Body of pancreas (tissue), 4 donors: ENCODE measurements at places on chromosomes 2 and 18. TPM values are rescaled to one million over a fixed set of nuclear protein-coding genes. Genes with fewer than 3 reads are reported as not detected.

GRCh38 chr2:104443145-104443544 lies 410.8 kb upstream of the POU3F3 start:
- DNase-seq: no peak

C2orf78 gene
- not detected for total RNA-seq

DNA sequence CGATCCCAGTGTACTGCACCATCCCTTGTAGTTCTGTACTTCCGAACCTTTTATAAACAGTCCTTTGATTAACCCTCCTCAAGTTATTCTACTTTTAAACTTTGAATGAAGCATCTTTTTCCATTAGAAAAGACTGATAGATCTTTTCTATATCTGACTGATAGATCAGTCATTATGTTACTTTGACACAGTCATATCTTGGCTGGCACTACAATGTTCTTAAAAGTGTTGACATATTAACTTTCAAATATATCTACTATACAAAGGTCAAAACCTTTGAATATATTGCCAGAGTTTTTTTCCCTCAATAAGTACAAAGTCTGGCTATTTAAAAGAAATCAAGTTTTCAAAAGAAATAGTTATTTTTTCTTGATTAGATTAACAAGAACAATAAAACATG lies 35.4 kb upstream of the NABP1 start:
- DNase-seq: no peak

DNA sequence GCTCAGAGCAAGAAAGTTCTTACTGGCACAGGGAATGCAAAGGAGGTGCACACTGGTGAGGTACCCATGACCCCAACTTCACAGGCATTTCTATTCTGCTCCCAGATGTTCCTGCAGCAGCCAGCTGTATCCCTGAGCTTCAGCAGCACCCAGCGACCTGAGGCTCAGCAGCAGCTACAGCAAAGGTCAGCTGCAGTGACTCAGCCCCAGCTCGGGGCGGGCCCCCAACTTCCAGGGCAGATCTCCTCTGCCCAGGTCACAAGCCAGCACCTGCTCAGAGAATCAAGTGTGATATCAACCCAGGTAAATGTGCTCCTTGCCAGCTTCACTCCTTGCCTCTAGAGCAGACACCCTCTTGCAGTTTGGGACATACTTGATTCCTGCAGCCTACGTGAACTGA lies 14.1 kb upstream of the RPL31 start:
- DNase-seq: no peak

DNA sequence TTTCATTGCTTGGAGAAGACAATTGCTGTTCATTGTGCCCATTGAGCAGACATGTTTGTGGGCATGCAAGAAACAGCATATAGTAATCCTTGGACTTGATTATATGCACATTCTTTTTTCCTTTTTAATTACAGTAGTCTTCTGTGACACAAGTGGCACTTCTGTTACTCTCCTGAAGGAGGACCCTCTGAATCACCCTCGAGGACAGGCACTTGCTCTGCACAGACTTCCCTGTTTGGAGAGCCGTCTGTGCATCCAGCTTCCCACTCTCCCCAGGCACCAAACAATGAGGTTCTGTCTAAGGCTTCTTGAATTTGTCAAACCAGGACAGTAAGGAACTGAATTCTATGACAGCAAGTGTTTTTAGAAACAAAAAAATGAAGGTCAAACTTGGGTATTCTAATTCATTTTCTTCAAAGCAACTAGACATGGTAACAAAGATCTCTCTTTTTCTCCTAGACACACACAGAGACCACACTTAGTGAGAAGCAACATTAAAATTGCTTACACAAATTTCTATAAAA lies 844.6 kb upstream of the ID2 start:
- no peak for DNase-seq

DNA sequence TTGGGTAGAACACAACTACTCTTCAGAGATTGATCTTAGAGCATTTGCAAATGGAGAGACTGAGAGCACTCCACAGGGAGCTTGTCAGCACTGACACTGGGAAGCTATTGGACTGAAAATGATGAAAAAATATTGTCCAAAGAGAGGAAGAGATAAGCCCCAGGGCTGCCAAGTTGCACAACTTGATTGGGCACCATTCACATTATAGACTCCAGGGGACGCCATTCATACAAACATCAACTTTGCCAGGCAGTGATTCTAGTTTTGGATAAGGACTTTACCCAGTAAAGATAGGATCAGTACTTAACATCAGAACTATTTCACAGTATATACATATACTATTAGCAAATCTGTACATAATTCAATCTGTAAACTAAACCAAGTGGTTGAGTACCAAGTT lies 79.6 kb upstream of the MYCN start:
- no peak for DNase-seq

- no peak for DNase-seq
These were observed 189.9 kb upstream of the SH3BP4 start for GRCh38 chr2:234761910-234762309.

DNA sequence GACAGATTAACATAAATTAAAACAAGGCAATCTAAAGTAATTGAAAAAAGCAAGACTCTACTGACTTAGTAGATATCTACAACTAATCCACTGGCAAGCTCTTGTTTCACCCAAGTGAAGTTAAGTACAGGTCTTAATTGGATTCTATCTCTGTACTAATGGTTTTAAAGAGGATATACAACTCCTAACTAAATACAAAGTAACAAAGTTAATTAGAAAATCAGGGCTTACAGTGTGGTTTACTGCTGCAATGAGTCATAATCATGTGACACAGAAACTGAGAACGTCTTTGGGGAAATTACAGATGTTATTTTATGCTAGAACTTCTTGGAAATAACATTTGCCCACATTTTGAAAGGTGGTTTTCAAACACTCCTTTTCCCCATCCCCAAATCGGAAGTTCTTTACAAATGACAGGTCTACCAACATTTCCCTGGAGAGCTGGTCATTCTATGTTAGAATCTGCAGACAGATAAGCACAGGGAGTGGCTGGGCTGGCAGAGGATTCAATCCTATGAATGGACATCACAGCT lies 245.3 kb downstream of the STK39 start:
- no peak for DNase-seq

DNA sequence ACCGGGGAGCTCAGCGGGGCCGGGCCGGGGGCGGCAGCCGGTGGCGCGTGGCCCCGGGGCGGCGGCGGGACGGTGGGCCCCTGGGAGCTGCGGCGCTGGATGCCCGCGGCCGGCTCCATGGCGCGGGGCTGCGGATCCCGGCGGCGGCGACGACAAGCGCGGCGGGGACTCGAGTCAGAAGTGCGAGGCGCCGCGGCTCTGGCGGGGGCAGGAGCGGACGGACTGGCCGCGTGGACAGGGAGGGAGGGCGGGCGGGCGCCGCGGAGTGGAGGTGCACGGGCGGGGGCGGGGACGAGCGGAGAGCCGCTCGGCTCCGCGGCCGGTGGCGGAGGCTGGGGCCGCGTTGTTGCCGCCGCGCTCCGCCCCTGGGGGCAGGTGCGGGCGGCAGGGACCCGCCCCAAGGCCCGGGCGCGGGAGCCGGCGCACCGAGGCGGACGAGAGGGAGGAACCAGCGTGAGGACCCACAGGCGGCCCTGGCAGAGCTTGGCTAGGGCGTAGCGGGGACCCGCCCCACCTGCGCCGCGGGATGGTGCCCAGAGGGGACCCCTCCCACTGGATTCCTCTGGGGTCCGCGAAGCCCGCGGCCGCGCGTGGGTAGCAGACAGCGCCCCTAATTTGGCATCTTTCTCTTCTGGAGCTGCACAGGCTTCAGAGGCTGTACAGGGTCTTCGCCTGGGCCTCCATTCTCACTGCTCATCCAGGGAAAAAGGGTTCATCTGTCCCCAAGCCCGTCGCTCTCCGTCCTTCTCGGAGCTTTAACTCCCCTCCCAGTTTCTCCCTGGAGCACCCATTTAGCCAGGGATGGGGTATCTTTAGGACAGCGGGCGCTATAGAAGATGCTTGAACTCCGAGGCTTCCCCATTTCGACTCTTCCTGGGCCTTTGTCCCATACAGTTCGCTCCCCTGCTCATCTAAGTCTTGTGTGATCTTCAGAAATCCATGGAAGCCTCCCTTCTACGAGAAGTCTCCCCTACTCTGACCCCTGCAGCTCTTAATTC lies at the start of gene TMEM163:
TSS of gene TMEM163 (minus strand) at position 184 of the 998 bp plus-strand sequence.
- DNase-seq: peak; percentile 64

NEB gene
- 2.3 TPM for total RNA-seq

DNA sequence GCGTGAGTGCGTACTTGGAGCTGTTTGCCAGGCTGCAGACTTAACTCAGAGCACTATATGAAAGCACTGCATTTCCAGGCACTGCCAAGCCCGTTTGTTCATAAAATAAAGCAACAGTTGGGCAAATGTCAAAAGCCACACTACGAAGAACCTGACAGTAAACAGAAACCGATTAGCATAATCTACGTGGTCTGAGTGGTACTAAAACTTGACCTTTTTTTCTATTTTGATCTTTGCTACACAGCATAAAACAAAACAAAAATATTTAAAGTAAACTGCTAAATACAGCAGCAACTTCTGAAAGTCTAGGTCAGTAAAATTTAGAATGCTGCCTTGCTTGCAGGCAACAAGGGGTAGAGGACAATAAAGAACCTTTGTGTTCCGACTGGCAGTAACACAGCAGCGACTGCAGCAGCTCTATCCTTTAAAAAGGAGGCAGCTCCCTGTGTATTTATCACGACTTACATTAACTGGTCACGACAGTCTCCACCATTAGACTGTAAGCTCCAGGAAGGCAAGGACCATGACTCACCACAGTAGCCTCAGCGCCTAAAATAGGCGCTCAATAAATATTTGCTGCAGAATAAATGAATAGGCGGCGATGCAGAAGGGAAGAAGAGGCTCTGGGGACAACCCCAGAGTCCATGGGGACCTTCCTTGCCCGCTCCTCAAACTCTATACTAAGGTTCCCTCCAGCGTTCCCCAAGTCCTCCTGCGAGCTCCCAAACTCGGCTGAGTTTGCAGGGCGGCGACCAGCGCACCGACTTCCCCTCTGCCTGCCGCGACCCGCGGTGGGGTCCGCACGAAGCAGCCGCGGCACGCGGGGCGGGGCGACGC lies 902 bp downstream of the SS18 start:
- no peak for DNase-seq

GDF7 gene
- 2.0 TPM for total RNA-seq
